H9 (cell line): ENCODE measurements at places on chromosomes 12 and 14.
A peak's percentile ranks its signal among the peaks of the same experiment; 100 is the strongest.

DNA sequence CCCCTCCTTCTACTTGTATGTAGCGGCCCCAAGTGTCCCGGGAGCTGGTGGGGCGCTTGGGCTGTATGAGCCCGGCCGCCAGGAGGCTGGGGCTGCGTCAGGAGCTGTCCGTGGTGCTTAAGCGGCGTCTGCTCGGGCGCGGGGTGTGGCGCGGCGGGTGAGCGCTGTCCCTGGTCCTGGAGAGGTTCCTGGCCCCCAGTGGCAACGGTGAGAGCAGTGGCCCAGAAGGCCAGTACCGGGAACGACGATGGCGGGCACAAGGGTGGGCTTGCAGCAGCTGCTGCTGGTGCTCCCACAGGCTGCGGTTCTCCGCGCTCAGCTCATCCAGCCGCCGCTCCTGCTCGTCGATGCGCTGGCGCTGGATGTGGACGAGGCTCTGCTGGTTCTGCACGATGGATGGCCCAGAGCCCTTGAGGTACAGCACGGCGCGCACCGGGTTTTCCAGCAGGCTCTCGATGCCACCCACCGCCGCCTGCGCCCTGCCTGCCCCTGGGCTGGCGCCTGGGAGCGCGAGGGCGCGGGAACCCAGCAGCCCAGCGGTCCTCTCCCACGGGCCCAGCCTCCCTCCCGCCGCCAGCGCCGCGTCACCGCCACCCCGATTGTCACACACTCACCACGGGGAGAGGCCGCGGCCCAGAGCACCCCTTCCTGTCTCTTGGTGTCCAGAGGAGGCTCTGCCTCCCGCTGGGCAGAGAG, 41.9 kb upstream of the FKBP4 start:
- peak; percentile 96 for DNase-seq
- no peaks in the 10 kb centered on the region for H3K36me3 ChIP-seq
- no peak overlapping the region for H3K27ac ChIP-seq
- H3K4me3 ChIP-seq: peak overlapping the region; percentile 67; the same call in 2 of the 3 replicates

GRCh38 chr14:33480887-33481184, 470.0 kb downstream of the EGLN3 start:
- peaks cover 3% of the 10 kb centered on the region; the same call in 1 of the 2 replicates for H3K4me1 ChIP-seq
- no peak overlapping the region for H3K27ac ChIP-seq
- no peak for DNase-seq
- H3K4me3 ChIP-seq: no peak overlapping the region

- no peak for DNase-seq
- no peaks in the 10 kb centered on the region for H3K36me3 ChIP-seq
- H3K27me3 ChIP-seq: no peaks in the 10 kb centered on the region
- H3K4me3 ChIP-seq: no peak overlapping the region
These were observed 328.6 kb downstream of the MDGA2 start for GRCh38 chr14:47346849-47347248.

DNA sequence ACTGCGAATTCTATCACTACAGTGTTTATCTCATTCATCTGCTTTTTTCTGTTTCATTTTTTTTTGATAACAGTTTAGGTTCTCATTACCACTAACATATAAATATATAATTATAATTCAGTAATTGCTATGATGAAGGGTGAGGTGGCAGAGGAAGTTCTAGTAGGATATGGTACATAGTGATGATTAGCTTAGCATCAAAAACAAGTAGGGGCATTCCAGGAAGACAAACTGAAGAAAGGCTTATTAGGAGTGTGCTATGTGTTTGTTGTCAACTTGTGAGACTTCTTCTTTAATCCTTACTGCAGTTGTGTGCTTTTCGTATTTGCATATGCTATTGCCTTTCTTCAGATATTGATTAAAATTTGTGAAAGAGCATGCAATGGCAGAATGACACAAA, 20.6 kb downstream of the FUT8 start:
- no peak overlapping the region for H3K4me3 ChIP-seq
- no peak for DNase-seq
- H3K36me3 ChIP-seq: peaks cover 14% of the 10 kb centered on the region
- no peak overlapping the region for H3K27ac ChIP-seq
- 0 out of 2 replicates have a peak, but pooled peaks cover 2% of the 10 kb centered on the region for H3K4me1 ChIP-seq
- no peaks in the 10 kb centered on the region for H3K27me3 ChIP-seq

DNA sequence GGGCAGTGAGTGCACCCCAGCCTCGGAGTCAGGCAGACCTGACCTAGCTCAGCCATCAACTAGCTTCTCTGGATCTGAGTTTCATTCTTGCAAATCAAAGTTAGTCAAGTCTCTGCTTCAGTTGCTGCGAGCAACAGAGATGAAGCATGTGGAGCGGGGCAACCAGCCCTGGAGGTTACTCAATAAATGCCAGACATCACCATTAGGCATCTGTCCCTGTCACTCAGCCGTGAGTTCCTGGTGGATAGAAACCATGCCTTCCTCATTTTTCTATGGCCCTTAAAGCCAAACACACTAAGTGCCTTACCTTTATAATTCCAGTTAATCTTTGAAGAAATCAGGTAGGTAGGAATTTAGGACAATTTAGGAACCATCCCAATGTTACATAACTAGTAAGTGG, 19.3 kb downstream of the RFX4 start:
- peaks cover 3% of the 10 kb centered on the region for H3K4me1 ChIP-seq
- no peak overlapping the region for H3K27ac ChIP-seq
- H3K27me3 ChIP-seq: no peaks in the 10 kb centered on the region
- H3K36me3 ChIP-seq: no peaks in the 10 kb centered on the region
- no peak for DNase-seq

- H3K27me3 ChIP-seq: no peaks in the 10 kb centered on the region
- H3K4me1 ChIP-seq: no peaks in the 10 kb centered on the region
- no peak overlapping the region for H3K4me3 ChIP-seq
- no peak overlapping the region for H3K27ac ChIP-seq
- H3K36me3 ChIP-seq: peaks cover 4% of the 10 kb centered on the region
These were observed 29.1 kb upstream of the SOS2 start for GRCh38 chr14:50260511-50260910.

- H3K4me1 ChIP-seq: 0 out of 2 replicates have a peak, but pooled peaks cover 2% of the 10 kb centered on the region
- no peak for DNase-seq
- H3K36me3 ChIP-seq: peaks cover 4% of the 10 kb centered on the region; the same call in 2 of the 3 replicates
- no peaks in the 10 kb centered on the region for H3K27me3 ChIP-seq
- no peak overlapping the region for H3K27ac ChIP-seq
These were observed 185.4 kb downstream of the PPM1H start for GRCh38 chr12:62749586-62749985.

DNA sequence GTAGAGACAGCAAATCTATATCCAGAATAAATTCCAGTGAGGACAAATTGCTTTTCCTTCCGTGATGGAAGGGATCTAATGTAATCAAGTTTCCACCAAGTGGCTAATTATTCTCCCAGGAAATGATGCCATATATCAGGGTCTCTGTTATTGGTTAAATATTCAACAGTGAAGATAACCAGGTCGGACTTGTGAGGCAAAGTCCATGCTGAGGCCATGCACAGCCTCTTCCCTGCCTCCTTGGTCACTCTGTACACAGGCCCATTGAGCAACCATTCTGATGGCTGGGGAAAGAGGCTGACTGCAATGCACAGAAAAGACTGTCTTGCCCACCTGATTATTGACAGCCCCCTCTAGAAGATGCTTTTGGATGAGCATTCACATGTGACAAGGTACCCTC, 90.1 kb downstream of the TNFAIP2 start:
- no peaks in the 10 kb centered on the region; the same call in 1 of the 2 replicates for H3K27me3 ChIP-seq
- no peak overlapping the region for H3K27ac ChIP-seq
- no peak overlapping the region for H3K4me3 ChIP-seq
- H3K4me1 ChIP-seq: no peaks in the 10 kb centered on the region

GRCh38 chr12:75716291-75717025, 205.0 kb upstream of the KRR1 start:
- no peaks in the 10 kb centered on the region for H3K36me3 ChIP-seq
- DNase-seq: no peak
- no peak overlapping the region for H3K4me3 ChIP-seq
- no peaks in the 10 kb centered on the region for H3K27me3 ChIP-seq
- H3K4me1 ChIP-seq: peaks cover 6% of the 10 kb centered on the region; the same call in 1 of the 2 replicates

GRCh38 chr12:10501030-10501429, 4.7 kb upstream of the EIF2S3B start:
- H3K27ac ChIP-seq: no peak overlapping the region
- H3K4me1 ChIP-seq: no peaks in the 10 kb centered on the region
- no peaks in the 10 kb centered on the region for H3K27me3 ChIP-seq
- H3K4me3 ChIP-seq: no peak overlapping the region
- H3K36me3 ChIP-seq: no peaks in the 10 kb centered on the region
- DNase-seq: no peak

- peaks cover 14% of the 10 kb centered on the region for H3K36me3 ChIP-seq
- H3K27ac ChIP-seq: no peak overlapping the region
- no peaks in the 10 kb centered on the region for H3K27me3 ChIP-seq
- peak overlapping the region; percentile 86 for H3K4me3 ChIP-seq
These were observed 903 bp upstream of the NT5DC3 start for GRCh38 chr12:103841690-103842584.

GRCh38 chr14:66330916-66331315, 155.3 kb upstream of the CCDC196 start:
- H3K36me3 ChIP-seq: no peaks in the 10 kb centered on the region
- H3K4me3 ChIP-seq: no peak overlapping the region
- no peak for DNase-seq
- H3K4me1 ChIP-seq: no peaks in the 10 kb centered on the region; the same call in 1 of the 2 replicates

- no peaks in the 10 kb centered on the region for H3K27me3 ChIP-seq
- DNase-seq: no peak
- no peaks in the 10 kb centered on the region for H3K4me1 ChIP-seq
- no peak overlapping the region for H3K4me3 ChIP-seq
- no peaks in the 10 kb centered on the region for H3K36me3 ChIP-seq
These were observed 402.8 kb downstream of the AEBP2 start for GRCh38 chr12:19842116-19842515.

DNA sequence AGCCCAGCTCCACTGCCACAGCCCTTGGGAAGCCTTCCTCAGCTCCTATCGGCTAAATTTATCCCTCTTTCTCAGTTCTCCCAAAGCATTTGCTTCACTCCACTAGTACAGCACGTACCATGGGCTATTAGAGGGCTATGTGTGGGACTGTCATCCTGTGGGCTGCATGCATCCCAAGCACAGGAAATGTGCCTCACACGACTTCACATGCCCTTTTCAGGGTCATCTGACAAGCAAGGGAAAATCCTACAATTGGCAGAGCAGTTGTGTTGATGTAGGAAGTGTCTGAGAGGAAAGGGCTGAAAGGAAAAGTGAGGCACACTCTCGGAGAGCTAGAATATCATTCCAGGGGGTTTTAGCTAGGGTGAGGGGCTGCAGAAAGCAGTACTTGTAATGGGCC, 47.6 kb downstream of the NINJ2 start:
- no peaks in the 10 kb centered on the region for H3K27me3 ChIP-seq
- H3K4me3 ChIP-seq: no peak overlapping the region
- no peak overlapping the region for H3K27ac ChIP-seq
- no peak for DNase-seq
- no peaks in the 10 kb centered on the region for H3K36me3 ChIP-seq

- no peaks in the 10 kb centered on the region for H3K4me1 ChIP-seq
- no peak for DNase-seq
- no peaks in the 10 kb centered on the region for H3K36me3 ChIP-seq
- H3K27ac ChIP-seq: no peak overlapping the region
- no peaks in the 10 kb centered on the region for H3K27me3 ChIP-seq
These were observed 26.4 kb upstream of the BATF start for GRCh38 chr14:75495882-75496281.

GRCh38 chr14:34629344-34629656, 648 bp downstream of the SNX6 start:
- no peaks in the 10 kb centered on the region for H3K27me3 ChIP-seq
- H3K4me3 ChIP-seq: peak overlapping the region; percentile 84
- H3K27ac ChIP-seq: no peak overlapping the region
- H3K4me1 ChIP-seq: no peaks in the 10 kb centered on the region; the same call in 1 of the 2 replicates

GRCh38 chr12:121331248-121331647, 21.0 kb downstream of the ANAPC5 start:
- no peaks in the 10 kb centered on the region for H3K4me1 ChIP-seq
- H3K27me3 ChIP-seq: no peaks in the 10 kb centered on the region
- peaks cover 83% of the 10 kb centered on the region for H3K36me3 ChIP-seq
- no peak overlapping the region for H3K27ac ChIP-seq
- no peak for DNase-seq
- H3K4me3 ChIP-seq: no peak overlapping the region

DNA sequence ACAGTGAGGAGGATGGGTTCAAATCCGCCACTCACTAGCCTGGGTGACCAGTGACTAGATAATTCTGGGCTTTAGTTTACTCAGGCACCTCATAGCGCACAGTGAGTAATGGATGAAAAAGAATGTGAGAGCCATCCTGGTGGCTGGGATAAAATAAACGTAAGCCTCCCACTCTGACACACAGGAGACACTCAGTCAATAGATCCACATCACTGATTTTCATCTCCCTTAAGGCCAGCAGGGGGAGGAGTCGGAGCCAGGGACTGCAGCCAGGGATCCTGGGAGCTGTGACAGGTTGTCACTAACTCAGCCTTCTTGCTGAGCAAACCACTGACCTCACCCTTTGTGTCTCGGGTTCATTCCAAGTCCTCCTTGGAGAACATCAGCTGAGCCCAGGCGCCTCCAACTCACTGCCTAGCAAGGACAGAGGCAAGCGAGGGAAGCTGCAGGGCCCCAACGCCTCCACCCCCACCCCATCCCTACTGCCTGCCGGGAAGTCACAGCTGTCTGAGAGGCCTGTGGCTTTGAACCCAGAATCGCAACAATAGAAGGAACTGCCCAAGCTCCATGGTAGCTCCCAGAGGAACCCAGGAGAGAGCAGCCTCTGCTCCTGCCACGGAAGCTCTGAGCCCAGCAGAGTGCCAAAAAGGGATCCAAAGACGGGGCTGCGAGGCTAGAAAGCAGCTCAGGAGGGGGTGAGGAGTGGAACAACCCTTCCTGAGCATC, 30.7 kb downstream of the PXN start:
- peak; percentile 81 for DNase-seq
- H3K4me3 ChIP-seq: no peak overlapping the region
- H3K27me3 ChIP-seq: no peaks in the 10 kb centered on the region
- no peak overlapping the region for H3K27ac ChIP-seq

GRCh38 chr14:93723001-93723400, 65.3 kb downstream of the PRIMA1 start:
- no peaks in the 10 kb centered on the region; the same call in 1 of the 2 replicates for H3K36me3 ChIP-seq
- no peaks in the 10 kb centered on the region for H3K4me1 ChIP-seq
- no peak overlapping the region for H3K27ac ChIP-seq
- no peak overlapping the region for H3K4me3 ChIP-seq

DNA sequence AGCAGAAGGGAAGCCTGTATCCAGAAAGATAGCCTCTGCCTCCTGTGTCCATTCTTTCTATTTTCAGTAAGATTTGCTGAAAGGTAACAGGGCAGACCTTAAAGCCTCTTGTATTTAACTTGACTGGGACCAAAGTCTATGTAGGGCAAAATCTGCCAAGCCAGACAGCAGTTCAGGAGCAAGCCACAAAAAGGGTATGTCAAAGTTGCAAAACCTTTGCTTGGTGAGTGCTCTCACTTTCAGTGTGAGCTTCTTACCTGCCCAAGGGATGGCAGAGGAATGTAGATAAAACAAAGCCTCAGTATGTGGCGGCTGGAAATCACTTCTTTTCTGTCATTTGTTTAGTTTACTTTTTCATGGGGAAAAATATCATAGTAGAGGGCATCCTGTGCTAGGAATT, 63.1 kb downstream of the PLEKHG7 start:
- no peaks in the 10 kb centered on the region for H3K36me3 ChIP-seq
- H3K27ac ChIP-seq: no peak overlapping the region
- H3K27me3 ChIP-seq: no peaks in the 10 kb centered on the region
- no peaks in the 10 kb centered on the region for H3K4me1 ChIP-seq
